Pancreas (tissue), 10 donors: ENCODE measurements at places on chromosomes 5 and 9. TPM values are rescaled to one million over a fixed set of nuclear protein-coding genes. Genes with fewer than 3 reads are reported as not detected.

GRCh38 chr5:172528440-172528839, 74.1 kb upstream of the SH3PXD2B start:
- DNase-seq, result no peak

GRCh38 chr5:79983618-79984017, 7.4 kb downstream of the MTX3 start:
- no peak for DNase-seq

The PCDHB13 gene
- 1.9 TPM for polyA plus RNA-seq

The WHRN gene
- polyA plus RNA-seq, result 23.7 TPM

- DNase-seq, result no peak
Measured at GRCh38 chr5:78552729-78553342, 95.7 kb downstream of the LHFPL2 start.

- peak; percentile 90 for DNase-seq
Measured at GRCh38 chr9:127578952-127579853, 32.9 kb upstream of the STXBP1 start.

DNA sequence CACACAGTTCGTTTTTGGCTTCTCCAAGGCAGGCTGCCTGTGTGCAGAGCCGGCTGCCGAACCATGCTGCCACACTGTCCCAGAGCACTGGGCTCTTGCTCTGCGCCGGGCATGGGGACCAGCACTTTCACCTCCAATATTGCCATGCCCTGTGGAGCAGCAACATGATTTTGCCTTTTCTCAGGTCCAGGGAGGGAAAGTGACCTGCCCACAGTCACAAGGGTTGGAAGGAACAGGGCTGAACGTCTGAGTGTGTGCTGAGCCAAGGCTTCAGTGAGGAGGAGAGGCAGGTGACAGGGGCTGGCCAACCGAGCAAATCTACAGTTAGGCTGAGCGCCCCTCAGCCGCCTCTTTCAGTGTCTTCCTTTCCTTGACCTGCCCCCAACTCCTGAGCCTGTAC, 34.0 kb upstream of the SYNPO start:
- no peak for DNase-seq

The GRIN1 gene
- 0.21 TPM for polyA plus RNA-seq

The FOXD4 gene
- 0.68 TPM for polyA plus RNA-seq

DNA sequence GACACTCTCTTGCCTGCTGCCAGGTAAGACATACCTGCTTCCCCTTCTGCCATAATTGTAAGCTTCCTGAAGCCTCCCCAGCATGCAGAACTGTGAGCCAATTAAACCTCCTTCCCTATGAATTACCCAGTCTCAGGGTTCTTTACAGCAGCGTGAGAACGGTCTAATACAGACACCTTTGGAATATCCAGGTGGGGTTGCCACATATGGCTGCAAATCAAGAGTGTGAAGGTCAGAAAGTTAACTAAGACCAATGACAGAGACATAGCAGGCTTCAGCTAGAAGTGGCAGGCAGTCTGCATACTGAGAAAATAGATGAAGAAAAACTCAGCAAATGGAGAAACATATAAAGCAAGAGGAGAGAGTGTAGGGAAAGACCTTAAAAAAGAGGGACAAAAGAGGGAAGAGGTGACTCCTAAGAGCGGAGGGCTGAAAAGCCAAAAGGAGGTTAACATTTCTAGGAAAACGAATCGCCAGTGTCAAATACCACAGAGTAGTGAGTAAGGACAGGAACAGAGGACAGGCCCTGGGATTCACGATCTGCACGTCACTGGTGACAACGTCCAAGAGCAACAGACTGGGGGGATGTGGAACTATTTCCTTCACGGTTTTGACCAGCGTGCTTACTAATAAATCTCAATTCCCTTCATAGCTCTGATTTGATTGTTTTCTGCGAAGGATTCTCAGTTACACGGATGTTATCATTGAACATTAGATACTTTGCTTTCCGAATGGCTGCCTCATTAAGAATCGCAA, 1.7 kb upstream of the ACO1 start:
- DNase-seq, result no peak

The MZB1 gene
- polyA plus RNA-seq, result not detected

The FLT4 gene
- polyA plus RNA-seq, result 6.8 TPM

DNA sequence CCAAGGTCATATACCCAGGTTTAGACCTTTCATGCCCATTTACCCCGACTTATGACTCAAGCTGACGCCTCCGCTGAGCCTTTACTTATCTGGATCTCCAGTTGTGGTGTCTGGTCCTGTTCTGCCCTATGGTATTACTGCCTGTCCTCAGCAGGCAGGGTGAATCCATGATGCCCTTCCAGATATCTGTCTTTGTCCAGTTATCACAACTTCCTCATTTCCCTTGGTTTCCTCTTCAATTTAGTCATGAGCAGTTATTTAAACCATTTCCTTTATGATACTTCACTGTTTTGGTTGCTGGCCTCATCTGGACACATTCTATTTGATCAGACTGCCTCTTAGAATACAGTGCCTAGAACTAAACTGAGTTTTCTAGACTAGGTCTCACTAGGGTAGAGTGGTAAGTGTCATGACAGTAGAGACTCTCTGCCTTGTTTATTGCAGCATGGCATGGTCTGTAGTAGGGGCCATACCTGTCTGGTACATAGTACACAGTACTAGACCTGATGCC, 93.3 kb downstream of the MELK start:
- DNase-seq, result no peak

DNA sequence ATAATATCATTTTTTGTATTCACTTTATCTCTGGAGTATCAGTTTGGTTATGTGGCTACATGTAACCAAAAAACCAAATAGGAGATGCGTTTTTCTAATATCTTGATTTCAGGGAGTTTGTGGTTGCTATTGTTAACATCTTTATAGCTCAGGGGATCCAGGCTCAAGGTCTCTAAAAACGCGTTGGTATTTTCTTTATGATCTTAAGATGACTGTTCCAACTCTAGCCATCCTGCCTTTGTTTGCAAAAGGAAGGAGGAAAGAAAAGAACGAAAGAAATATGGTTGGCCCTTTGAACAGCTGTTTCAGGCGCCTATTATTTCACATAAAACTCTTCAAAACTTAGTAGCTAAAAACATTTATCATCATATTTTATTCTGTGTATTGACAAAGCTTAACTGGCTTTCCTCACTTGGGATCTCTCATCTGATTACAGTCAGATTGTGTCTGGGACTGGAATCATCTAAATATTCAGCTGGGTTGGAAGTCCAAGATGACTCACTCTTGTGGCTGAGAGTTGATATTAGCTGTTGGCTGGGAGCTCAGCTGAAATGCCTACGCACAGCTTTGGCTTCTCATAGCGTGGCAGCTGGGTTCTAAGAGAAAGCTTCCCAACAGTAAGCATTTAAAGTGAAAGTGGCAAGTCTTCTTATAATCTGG, 60.1 kb downstream of the FAM174A start:
- DNase-seq, result peak; percentile 84

The NDOR1 gene
- polyA plus RNA-seq, result 25.4 TPM

- DNase-seq, result no peak
Measured at GRCh38 chr5:83467371-83468035, 4.0 kb upstream of the VCAN start.

The TOR4A gene
- 3.0 TPM for polyA plus RNA-seq

DNA sequence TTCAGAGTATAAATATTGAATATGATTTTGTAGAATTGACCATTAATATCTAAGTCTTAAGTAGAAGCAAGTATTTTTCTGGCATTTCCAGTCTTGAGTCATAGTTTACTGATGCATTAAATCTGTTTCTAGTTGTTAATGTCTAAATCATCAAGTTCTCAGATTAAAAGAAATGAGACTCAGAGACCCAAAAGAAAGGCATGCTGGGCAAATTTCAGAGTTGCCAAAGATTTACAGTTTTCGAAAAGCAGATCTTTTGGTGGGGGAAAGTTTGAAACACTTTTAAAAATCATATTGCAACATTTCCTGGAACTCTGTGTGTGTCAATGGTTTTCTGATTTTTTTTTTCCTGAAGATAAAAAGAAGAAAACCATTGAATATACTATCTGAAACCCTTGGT, 60.9 kb downstream of the ANKRD55 start:
- DNase-seq, result no peak

DNA sequence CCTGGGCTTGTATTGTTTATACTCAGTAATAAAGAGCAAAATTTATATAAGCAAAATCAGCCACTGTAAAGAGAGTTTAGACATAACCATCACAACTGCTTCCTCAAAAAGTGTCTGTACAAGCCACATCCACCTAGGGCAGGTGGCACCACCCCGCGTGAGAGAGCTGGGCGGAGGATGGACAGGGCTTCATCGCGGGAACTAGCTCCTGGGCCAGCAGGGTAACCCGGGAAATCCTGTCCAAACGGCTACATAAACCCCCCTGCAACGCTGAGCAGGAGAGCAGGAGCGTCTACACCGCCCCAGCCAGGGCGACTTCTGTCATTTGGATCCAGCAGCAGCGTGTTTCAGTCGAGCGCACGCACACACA, 1.3 kb downstream of the SLC6A3 start:
- DNase-seq, result no peak

The ATP10B gene
- 0.89 TPM for polyA plus RNA-seq

- DNase-seq, result no peak
Measured at GRCh38 chr5:149322518-149322917, 22.8 kb upstream of the GRPEL2 start.

DNA sequence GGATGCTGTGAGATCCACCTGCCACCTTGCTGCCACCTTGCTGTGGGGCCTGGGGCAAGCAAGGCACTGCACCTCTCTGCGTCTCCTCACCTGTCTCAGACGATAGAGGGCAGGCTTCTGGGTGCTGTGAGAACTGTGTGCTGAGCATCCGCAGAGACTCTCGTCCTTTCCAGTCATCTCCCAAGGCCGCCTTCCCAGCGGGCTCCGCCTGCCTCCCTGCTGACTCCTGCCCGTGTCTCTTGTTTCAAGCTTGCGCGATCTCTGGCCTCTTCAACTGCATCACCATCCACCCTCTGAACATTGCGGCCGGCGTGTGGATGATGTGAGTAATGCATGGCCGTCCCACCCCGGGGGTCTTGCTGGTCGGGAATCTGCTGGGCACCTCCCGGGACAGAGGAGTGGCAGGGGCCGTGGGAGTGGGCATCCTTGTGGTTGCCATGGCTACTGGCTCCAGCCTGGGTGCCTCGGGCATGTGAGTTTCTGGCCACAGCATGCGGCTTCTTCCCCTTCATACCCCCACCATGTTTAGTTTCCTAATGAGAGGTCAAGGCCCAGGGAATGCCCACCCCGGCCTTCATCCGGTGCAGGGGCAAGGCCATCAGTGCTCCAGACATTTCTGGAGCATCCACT, 3.6 kb downstream of the CACFD1 start:
- DNase-seq, result no peak

DNA sequence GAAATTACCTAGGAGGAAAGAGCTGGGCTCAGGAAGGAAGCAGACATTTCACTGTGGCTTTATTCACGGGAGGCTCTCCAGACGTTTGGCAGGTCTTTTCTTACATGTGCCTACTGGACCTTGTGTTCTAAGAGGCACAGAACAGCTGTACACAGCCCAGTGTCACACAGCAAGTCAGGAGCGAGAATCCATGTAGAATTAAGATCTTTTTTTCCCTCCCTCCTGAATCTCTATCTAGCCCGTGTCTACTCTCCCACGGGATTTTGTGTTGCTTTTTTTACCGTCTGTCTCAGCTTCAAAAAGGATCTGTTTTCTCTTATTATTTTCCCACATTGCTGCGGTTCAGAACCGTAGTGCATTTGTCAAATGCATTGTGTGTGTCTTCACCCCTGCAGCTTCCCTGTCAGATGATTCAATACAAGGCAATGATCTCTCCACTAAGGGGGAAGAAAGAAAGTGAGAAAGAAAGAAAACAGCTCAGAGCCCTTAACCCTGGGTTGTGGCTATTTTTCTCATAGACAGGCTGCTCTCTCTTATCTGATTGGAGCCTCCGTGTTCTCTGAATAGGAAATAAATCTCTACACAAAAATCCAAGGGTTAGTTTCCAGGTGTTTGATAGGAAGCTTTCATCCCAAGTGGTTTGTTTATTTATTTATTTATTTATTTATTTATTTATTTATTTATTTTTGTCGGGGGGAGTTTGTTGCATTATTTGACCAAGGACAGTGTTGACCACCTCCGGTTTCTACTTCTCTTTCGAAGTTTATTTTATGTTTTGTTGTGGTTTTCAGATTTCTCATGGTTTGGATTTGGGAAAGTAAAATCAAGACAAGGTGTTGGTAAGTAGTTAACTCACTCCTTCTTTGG, 191.0 kb downstream of the NTRK2 start:
- DNase-seq, result no peak
